ENCODE measurements at places on chromosomes 12 and 14.

DNA sequence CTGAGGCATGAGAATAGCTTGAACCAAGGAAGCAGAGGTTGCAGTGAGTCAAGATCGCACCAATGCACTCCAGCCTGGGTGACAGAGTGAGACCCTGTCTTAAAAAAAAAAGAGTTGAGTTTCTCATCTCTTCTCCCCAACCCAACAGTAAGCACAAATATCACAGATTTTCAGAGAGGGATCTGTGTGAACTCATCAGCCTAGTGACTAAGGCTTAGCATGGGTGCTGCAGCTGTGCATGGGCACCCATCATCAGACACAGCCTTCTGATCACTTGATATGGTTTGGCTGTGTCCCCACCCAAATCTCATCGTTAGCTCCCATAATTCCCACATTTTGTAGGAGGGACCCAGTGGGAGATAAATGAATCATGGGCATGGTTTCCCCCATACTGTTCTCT, 298.9 kb downstream of the PCNX1 start:
- no peak for DNase-seq

DNA sequence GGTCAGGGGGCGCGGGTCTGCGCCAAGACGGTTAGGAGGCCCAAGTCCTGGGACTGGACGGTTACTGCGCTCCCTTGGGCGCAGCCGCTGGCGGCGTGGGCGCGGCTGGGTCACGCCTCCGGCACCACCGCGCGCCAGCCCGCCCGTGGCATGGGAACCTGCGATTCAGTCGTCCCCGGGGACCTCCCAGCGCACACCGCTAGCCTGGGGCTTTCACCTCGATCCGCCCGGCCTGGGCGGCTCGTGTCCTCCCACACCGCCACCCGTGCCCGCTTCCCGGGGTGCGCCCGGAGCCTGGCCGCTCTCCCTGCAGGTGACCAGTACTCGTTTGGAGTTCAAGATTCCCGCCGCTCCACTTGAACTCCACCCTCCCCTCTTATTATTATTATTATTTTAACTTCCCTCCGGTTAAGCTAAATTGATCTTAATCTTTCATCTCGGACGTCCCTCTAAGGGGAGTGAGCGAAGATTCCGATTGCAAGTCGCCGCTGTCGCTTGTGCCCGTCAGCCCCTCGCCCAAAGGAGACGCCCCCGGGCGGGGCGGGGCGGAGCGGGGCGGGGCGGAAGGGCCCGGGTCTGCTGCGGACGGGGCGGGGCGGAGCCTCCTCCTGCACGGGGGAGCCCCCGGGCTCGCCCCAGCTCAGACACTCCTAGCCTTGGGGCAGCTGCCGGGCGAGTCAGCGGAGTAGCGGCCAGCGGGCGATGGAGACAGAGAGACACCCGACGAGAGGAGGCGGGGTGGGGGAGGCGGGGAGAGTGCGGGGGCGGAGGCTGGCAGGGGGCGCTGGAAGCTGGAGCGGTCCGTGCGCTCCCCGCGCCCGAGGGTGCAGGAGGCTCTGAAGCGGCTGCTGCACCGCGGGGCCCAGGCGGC, at the start of gene KCNMB4:
Gene KCNMB4, plus strand, starts transcription at position 643 of the 871 bp plus-strand sequence. CDS start 445 bp downstream, outside the sequence.
- DNase-seq = no peak

DNA sequence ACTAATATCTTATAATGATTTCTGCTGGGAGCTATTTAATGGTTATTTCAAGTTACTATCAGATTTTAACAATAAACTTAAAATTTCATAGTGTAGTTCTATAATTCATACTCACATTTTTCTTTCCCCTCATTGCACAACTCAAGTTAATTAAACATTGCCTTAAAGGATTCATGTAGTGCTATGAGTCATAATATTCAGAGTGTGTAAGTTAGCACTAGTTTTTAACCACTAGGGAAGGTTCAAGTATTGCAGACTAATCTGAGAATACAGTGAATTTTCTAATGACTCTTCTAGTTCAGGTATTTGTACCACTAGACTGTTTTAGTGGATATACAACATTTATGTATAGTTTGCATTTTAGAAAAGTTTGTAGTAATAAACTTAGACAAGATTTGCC, 49.9 kb downstream of the FOXA1 start:
- DNase-seq = no peak

GRCh38 chr14:90782892-90783291, 33.3 kb downstream of the TTC7B start:
- peak; percentile 29 for DNase-seq

GRCh38 chr12:118025168-118025567, 8.7 kb downstream of the RFC5 start:
- DNase-seq = no peak

- DNase-seq = no peak
Measured at GRCh38 chr12:109608270-109608669, 34.7 kb downstream of the MVK start.

- DNase-seq = no peak
Measured at GRCh38 chr14:92099802-92100201, 6.6 kb downstream of the ATXN3 start.

DNA sequence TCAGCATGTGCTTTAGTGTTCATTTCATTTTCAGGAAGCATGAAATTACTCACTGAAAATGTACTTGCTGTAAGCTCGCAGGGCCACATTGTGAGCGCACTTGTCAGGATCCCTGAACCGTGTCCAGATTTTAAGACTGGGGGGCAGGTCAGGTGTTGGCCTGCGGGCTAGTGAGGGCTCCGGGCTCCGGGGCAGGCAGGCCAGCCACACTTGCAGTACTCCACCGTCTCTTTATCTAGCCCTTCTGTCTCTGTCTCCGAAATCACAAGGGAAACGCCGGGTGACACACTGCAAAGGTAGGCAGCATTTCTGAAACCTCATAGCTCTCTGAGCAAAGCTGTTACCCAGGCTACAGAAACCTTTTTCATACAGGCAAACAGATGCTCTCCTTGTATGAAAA, 98.7 kb downstream of the EML1 start:
- no peak for DNase-seq

Measured in vagina (tissue), 2 donors.